T-helper 17 cell (primary cell): ENCODE measurements at places on chromosomes 16 and 17. TPM values are rescaled to one million over a fixed set of nuclear protein-coding genes. Genes with fewer than 3 reads are reported as not detected.

DNA sequence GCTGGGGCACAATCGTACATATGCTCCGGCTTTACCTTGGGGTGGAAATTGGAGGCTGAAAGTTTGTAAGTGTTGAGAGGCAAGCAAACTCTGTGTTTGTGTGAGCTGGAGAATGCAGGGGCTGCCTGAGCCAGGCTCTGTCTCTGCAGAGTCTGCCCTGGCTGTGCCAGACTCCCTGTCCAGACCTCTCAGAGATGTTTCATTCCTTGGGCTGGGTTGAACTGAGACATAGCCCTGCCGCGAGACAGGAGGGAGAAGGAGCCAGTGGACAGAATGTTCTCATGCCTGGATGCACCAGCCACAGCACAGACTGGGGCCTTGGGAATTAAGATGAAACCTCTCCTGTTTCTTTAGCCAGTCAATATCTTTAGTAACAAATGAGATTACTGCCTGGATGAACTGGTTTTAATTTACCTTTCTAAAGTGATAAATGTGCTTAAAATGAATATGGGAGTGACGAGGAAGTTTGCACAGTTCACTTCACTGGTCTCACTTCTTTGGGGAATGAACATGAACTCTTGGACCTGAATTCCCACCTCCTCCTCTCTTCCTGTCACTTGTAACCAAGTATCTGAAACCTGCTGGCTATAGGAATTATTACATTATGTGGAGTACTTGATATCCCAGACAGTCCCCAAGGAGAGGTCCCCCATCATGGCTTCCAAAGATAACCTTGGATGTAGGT lies 40.1 kb downstream of the YPEL2 start:
- no peak overlapping the region for H3K4me3 ChIP-seq
- H3K36me3 ChIP-seq = no peaks in the 10 kb centered on the region
- no peaks in the 10 kb centered on the region for H3K27me3 ChIP-seq
- H3K4me1 ChIP-seq = peaks cover 59% of the 10 kb centered on the region
- no peak for DNase-seq

CLEC18B gene
- total RNA-seq = 1.6 TPM

GRCh38 chr16:79451196-79451816 lies 149.2 kb downstream of the MAF start:
- H3K4me1 ChIP-seq = peaks cover 7% of the 10 kb centered on the region
- H3K36me3 ChIP-seq = no peaks in the 10 kb centered on the region
- DNase-seq = no peak

DNA sequence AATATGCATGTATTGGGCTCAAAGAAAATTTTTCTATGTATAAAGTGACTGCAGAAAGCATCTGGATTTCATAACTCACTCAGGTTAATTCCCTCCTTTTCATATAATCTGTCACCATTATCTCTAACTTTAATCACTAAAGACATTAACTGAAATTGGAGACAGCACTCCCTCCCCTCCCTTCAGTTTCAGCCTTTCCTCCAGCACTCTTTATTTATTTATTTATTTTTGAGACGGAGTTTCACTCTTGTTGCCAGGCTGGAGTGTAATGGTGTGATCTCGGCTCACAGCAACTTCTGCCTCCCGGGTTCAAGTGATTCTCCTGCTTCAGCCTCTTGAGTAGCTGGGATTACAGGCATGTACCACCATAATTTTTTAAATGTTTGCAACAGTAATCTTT lies 43.1 kb downstream of the CDH8 start:
- H3K27ac ChIP-seq = no peak overlapping the region
- no peaks in the 10 kb centered on the region for H3K27me3 ChIP-seq
- no peak overlapping the region for H3K4me3 ChIP-seq
- H3K4me1 ChIP-seq = no peaks in the 10 kb centered on the region
- DNase-seq = no peak

GRCh38 chr16:17331071-17331607 lies 139.6 kb downstream of the XYLT1 start:
- H3K27me3 ChIP-seq = no peaks in the 10 kb centered on the region
- H3K27ac ChIP-seq = no peak overlapping the region
- peaks cover 10% of the 10 kb centered on the region for H3K4me1 ChIP-seq
- DNase-seq = no peak
- peaks cover 3% of the 10 kb centered on the region for H3K36me3 ChIP-seq

QPRT gene
- 0.72 TPM for total RNA-seq

DNA sequence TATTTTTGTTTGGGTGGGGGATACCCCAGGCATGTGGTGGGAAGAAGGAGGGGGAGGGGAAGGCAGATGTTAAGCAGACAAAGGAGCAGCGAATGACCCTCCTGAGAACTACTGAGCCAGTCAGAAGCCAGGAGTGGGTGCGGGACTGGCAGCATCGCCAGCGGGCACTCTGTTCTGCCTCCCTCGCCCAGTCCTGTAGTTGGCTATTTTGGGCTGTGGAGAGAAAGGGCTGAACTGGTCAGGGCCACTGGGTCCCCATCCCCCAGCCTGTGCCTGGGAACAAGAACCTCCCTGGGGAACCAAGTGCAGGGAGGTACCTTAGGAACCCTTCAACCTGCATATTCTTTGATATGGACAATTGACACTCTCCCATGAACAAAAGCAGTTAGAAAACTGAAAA lies 6.4 kb downstream of the LRRC3C start:
- H3K4me1 ChIP-seq = no peaks in the 10 kb centered on the region
- no peak overlapping the region for H3K4me3 ChIP-seq
- no peaks in the 10 kb centered on the region for H3K36me3 ChIP-seq
- no peak overlapping the region for H3K27ac ChIP-seq
- DNase-seq = no peak

DNA sequence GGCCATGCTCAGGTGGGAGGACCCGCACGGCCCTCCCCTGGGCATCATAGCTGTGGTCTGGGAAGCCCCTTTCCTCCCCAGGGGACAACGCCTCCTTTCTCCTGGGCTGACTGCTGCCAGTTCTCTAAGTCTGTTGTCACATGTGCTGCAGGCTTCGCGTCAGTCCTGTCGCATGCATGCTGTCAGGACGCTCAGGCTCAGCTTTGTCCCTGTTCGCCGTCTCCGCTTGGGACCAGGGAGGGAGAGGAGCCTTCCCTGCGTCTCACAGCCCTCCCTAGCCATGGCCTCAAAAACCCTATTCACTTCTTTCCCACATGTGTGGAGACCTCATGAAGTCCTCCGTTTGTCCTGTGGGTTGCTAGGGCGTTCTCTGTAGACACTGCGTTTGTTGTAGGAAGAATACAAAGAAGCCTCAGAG lies 21.4 kb downstream of the LDHD start:
- DNase-seq = no peak
- peaks cover 30% of the 10 kb centered on the region for H3K4me1 ChIP-seq
- no peaks in the 10 kb centered on the region for H3K27me3 ChIP-seq
- peak overlapping the region; percentile 98 for H3K27ac ChIP-seq
